Muscle of back (tissue), 13 donors: ENCODE measurements at places on chromosomes 2 and 18. TPM values are rescaled to one million over a fixed set of nuclear protein-coding genes. Genes with fewer than 3 reads are reported as not detected.

DNA sequence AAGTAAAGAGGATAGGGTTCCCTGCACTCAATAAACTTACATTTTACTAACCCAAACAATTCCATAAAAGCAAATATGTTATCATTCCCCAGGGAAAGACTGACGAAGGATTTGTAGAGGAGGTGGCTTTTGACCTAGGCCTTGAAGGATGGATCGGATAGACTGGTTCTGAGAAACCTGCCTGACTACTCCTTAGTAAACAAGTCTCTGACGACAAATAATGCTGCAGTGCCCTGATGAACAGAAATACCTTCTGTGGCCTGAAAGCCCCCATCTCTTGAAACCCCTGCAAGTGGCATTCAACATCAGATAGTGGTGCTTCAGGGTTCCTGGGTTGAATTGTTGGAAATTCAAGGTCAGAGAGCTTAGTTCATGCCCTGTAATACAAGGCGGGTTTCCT, 19.2 kb downstream of the PRKCE start:
- no peak for DNase-seq

The OBSL1 gene
- 129 TPM for polyA plus RNA-seq

The TUBA4A gene
- polyA plus RNA-seq = 155 TPM

DNA sequence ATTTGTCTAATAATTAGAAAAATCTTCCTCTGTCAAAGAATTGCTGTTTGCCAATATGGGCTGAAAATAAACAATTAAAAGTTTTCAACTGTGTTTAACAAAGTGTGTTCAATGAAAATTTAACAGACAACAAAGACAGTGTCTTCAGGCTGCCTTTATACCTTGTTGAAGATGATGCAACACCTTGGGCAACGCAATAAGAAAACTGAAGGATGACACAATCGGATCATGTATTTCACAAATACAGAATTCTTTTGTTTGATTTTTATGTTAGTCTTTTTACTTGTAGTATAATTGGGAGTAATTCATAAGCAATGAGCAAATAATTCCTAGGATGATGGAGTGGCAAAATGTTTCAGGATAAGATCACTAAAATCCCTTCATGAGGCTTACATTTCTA, 27.8 kb downstream of the CHN1 start:
- no peak for DNase-seq

The STAT4 gene
- polyA plus RNA-seq = 1.9 TPM

GRCh38 chr2:210460322-210461227, 16.0 kb downstream of the LANCL1 start:
- DNase-seq = no peak

DNA sequence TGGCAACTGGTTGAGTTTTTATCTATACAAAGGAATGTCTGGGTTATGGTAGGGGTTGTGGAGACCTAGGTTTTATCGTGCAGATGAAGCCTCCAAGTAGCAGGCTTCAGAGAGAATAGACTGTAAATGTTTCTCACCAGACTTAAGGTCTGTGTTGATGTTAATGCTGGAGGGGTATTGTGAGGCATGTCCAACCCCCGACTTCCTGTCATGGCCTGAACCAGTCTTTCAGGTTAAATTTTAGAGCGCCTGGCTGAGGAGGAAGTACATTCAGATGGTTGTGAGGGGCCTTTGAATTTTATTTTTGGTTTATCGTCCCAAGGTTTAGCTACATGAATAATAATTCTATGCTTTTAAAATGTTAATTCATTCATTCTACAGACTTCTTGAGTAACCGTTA, 435.1 kb downstream of the DLGAP1 start:
- no peak for DNase-seq

The TTR gene
- polyA plus RNA-seq = not detected

DNA sequence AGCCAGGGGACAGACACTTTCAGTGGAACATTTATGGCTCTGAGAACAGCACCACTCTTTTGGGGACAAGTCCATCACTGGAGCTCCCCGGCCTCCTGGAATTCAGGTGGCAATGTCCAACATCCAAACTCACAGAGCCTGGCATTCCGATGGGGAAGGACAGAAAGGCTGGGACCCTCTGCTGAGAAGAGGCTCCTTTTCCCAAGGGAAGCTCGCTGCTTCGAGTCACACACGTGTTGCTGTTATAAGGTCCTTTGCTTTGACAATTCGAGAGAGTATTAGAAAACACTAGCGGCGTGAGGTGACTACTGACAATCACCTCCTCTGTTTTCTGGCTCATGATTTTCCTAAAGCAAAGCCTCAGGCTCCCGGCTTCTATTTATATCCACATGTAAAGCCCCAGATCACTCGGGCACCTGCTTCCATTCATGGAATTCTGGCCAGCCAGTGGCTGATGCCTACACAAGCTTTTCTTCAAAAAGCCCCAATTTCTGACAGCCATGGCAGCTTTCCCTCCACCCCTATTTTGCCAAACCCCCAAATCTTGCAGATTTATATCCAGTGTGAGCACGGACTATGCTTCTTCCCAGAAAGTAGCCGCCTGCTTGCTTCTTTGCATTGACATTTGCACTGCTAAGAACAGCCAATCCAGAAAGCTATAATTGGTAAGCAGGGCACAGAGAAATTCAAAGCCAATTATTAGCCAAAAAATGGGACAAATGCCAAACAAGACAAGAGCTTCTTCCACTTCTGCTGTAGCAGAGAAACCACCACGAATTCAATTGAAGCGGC, 67.3 kb downstream of the NDUFA10 start:
- DNase-seq = no peak

The NOL4 gene
- not detected for polyA plus RNA-seq

GRCh38 chr2:230738924-230739323, 26.3 kb downstream of the CAB39 start:
- no peak for DNase-seq

The GALNT3 gene
- 0.60 TPM for polyA plus RNA-seq

DNA sequence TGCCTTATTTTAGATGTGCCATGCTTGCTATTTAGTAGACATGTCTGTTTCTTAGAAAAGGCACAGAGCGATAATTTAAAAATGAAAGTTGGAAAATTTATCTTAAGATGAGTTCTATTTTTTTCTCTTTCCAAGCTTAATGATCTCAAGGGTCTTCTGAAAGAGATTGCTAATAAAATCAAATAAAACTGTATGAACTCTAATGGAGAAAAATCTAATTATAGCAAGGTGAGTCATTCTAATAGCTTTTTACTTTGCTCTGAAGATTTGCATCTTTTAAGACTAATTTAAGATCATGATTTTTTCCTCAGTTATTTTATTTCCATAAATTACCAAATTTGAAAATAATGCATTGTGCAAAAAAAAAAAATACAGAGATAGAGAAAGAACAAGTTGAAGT, 36.1 kb upstream of the SPP2 start:
- DNase-seq = no peak

GRCh38 chr2:6196449-6196848, 504.3 kb downstream of the SOX11 start:
- DNase-seq = no peak

GRCh38 chr2:27724905-27725701, 46.4 kb upstream of the MRPL33 start:
- DNase-seq = no peak

The ANKRD30BL gene
- polyA plus RNA-seq = not detected

DNA sequence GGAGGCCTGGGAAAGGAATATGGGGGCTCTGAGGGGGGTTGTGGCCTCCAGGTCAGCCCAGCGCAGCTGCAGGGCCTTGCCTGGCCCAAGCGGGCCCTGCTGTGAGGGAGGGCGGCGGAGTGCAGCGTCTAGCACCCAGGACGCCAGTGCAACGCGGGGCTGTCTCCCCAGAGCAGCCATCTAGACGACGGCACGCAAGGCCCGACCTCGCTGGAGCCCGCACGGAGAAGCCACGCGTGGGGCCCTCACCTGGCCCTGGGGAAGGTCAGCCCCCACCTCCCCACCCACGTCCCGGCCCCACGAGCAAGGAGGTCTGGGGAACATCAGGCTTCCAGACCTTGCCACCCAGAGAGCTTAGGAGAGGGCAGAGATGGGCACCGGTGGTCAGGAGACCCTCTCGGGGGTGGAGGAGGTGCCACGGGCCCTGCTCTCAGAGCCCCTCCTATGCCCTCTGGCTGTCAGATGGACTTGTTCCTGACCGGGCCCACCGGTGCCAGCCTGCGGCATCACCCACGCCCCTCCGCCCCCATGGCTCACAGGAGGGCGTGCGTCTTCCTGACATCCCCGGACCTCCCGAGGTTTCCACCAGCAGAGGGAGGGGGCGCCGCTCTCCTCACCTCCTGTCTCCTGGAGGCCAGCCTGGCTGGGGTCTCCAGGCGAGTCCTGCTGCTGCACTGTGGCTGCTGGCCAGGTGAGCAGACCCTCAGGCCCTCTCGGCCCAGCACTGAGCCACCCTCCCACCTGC, 17.0 kb downstream of the GPR35 start:
- DNase-seq = no peak

DNA sequence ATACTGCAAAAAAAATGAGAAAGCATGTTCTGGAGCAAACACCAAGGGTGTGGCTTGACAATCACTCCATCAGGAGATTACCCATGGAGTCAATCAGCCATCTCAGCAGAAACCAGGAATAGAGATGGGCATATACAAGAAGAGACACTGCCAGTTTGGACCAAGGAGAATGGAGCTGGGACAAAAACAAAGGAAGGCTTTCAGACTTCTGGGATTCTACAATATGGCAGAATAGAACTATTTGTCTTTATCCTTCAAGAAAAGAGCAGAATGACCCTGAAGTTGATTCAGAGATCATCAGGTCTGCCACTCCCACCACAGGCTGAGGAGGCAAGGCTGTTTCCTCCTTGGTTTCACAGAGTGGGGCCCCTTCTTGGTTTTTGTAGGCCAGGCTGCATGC, 48.2 kb upstream of the KIF5C start:
- DNase-seq = no peak

DNA sequence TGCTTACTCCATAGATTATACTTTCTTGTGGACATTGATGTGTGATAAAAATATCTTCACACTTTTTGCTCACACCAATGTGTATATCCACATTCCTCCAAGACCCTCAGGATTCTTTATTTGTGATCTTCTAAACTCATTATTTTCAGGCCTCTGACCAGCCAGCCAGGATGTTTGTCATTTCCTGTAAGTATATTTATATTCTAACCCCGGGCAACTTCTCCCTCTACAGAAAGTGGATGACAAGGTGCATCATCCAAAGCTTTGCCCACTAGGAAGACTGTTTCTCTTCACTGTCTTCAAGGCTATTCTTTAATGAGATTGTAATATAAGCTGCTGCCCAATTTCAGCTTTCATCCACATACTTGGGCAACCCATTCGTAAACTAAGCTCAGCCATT, 3.6 kb upstream of the CWC22 start:
- no peak for DNase-seq

GRCh38 chr2:46731280-46731679, 184.3 kb downstream of the MCFD2 start:
- no peak for DNase-seq

GRCh38 chr18:30132959-30133358, 909.6 kb downstream of the DSC3 start:
- DNase-seq = no peak

GRCh38 chr2:2507417-2507997, 176.4 kb upstream of the MYT1L start:
- no peak for DNase-seq

The CAPN14 gene
- polyA plus RNA-seq = 0.07 TPM
